ENCODE measurements at places on chromosomes 4 and X.

GRCh38 chrX:68462197-68462596 lies 28.9 kb upstream of the OPHN1 start:
- no peak overlapping the region for H3K4me3 ChIP-seq
- H3K36me3 ChIP-seq: no peaks in the 10 kb centered on the region
- H3K27me3 ChIP-seq: no peaks in the 10 kb centered on the region
- H3K4me1 ChIP-seq: no peaks in the 10 kb centered on the region
- no peak for DNase-seq

DNA sequence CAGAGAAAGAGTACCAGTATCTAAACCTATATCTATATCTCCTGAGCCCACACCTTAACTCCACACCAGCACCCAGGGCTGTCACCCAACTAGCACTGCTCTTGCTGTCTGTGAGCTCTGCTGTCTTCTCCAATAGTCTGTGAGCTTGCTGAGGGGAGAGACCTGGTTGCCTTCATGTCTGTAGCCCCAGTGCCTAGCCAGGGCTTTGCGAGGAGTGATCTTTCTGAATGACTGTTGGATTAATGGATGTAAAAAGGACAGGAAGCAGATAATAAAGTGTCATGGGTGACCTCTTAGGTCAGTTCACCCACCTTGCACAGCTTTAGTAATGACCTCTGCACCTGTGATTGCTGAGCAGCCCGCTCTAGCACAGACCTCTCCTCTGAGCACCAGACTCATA lies 30.5 kb downstream of the CNGA2 start:
- no peak overlapping the region for H3K4me3 ChIP-seq
- H3K4me1 ChIP-seq: no peaks in the 10 kb centered on the region
- DNase-seq: no peak
- peaks cover 17% of the 10 kb centered on the region for H3K27me3 ChIP-seq

GRCh38 chrX:69124108-69124507 lies 41.1 kb downstream of the PJA1 start:
- no peaks in the 10 kb centered on the region for H3K36me3 ChIP-seq
- H3K27me3 ChIP-seq: peaks cover 20% of the 10 kb centered on the region
- H3K27ac ChIP-seq: no peak overlapping the region
- DNase-seq: no peak
- H3K4me3 ChIP-seq: no peak overlapping the region

DNA sequence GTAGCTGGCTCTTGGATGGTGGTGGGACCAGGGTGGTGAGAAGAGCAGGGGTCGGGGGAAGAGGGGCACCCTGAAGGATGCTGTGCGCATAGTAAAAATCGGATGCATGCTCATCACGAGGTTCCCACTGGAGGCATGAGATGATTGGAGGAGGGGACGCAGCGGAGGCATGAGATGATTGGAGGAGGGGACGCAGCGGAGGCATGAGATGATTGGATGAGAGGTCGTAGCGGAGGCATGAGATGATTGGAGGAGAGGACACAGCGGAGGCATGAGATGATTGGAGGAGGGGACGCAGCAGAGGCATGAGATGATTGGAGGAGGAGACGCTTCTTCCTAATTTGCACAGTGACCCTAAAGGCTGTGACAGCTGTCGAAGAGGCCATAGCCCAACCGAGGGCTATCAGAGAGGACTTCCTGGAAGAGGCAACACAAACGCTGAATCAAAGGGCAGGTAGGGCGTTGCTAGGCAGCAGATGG lies 106.7 kb downstream of the ADRA2C start:
- no peaks in the 10 kb centered on the region for H3K36me3 ChIP-seq
- peaks cover 11% of the 10 kb centered on the region for H3K4me1 ChIP-seq
- no peak overlapping the region for H3K27ac ChIP-seq
- peaks cover 65% of the 10 kb centered on the region for H3K27me3 ChIP-seq
- H3K4me3 ChIP-seq: no peak overlapping the region

- no peak overlapping the region for H3K27ac ChIP-seq
- no peak for DNase-seq
- no peaks in the 10 kb centered on the region for H3K4me1 ChIP-seq
- H3K27me3 ChIP-seq: no peaks in the 10 kb centered on the region
- no peaks in the 10 kb centered on the region for H3K36me3 ChIP-seq
These were observed 32.7 kb upstream of the CASK start for GRCh38 chrX:41956027-41956426.

GRCh38 chr4:20428436-20429160 lies 176.9 kb downstream of the SLIT2 start:
- H3K27me3 ChIP-seq: peaks cover 9% of the 10 kb centered on the region
- no peak for DNase-seq

- no peak overlapping the region for H3K27ac ChIP-seq
- no peaks in the 10 kb centered on the region for H3K4me1 ChIP-seq
- peaks cover 3% of the 10 kb centered on the region for H3K36me3 ChIP-seq
These were observed 100.0 kb downstream of the SLC2A9 start for GRCh38 chr4:9921326-9921725.

- no peaks in the 10 kb centered on the region for H3K36me3 ChIP-seq
- H3K4me3 ChIP-seq: no peak overlapping the region
- no peak overlapping the region for H3K27ac ChIP-seq
- DNase-seq: no peak
These were observed 157.6 kb downstream of the ZNF518B start for GRCh38 chr4:10299601-10300000.

DNA sequence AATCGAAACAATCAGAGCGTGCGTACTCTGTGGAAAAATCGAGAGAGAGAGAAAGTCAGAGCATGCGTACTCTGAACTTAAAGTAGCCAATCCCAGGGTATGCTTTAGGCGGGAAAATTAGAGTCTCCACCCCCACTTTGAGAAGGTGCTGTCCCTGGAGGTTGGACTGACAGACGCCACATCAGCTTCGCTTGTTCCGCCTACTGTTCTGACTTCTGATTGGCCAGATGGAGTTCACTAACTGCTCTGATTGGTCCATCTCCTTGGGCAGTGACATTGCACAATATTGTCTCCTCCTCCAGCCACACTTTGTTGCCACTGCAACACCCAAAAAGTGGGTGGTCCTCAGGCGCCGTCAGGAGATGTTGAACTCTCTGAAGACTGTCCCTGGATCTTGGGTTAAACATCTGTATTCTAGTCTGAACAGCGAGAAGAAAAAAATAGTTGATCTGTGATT lies at the start of gene SSX5:
Gene SSX5 (minus strand): TSS at position 51 of the 457 bp plus-strand sequence. CDS start 1,437 bp downstream, outside the sequence.
- H3K27me3 ChIP-seq: peaks cover 7% of the 10 kb centered on the region
- H3K4me1 ChIP-seq: no peaks in the 10 kb centered on the region
- DNase-seq: no peak
- H3K4me3 ChIP-seq: no peak within 1 kb of the TSS

DNA sequence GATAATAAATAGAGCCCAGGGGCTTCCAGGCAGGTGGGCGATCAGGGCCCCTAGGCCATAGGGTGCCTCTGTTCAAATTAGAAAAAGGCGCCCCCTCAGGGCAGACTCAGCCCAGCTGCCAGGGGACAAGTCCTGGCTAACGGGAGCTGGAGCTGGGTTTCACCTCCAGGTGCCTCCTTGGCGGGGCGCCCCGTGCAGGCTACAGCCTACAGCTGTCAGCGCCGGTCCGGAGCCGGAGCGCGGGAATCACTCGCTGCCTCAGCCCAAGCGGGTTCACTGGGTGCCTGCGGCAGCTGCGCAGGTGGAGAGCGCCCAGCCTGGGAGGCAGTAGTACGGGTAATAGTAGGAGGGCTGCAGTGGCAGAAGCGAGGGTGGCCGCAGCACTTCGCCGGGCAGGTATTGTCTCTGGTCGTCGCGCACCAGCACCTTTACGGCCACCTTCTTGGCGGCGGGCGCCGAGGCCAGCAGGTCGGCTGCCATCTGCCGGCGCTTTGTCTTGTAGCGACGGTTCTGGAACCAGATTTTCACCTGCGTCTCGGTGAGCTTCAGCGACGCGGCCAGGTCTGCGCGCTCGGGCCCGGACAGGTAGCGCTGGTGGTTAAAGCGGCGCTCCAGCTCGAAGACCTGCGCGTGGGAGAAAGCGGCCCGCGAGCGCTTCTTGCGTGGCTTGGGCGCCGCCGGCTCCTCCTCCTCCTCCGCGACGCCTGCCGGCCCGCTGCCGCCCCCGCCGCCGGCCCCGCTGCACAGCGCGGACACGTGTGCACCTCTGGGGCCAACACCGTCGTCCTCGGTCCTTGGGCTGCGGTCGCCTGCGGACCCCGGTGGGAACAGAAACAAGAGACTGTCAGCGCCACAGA lies 2.4 kb downstream of the NKX3-2 start:
- no peak overlapping the region for H3K27ac ChIP-seq
- peaks cover 28% of the 10 kb centered on the region for H3K36me3 ChIP-seq
- no peak for DNase-seq

DNA sequence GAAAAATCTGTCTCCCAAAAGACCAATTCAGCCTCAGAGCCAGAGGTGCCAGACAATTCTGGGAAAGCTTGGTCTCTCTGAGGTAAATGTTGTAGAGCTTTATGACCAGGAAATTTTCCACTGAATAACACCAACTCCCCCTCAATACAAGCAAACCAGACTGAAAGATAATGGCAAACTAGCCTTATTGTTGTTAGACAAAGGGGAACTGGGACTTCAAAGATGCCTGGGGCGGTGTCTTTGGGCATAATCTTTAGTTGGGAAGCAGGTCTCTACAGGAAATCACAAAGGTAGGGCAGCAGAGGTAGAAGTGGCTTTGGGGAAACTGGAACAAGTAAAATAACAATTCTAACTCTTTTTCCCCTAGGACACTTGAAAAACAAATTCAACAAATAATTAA lies 12.0 kb downstream of the COL4A6 start:
- H3K36me3 ChIP-seq: no peaks in the 10 kb centered on the region
- H3K4me1 ChIP-seq: no peaks in the 10 kb centered on the region
- H3K27me3 ChIP-seq: no peaks in the 10 kb centered on the region
- no peak for DNase-seq
- no peak overlapping the region for H3K4me3 ChIP-seq

GRCh38 chr4:48906206-48907173 lies at the start of gene OCIAD2:
OCIAD2 (minus strand) TSS chr4:48906774; CDS start chr4:48904549, 2,225 bp downstream.
- peaks cover 25% of the 10 kb centered on the region for H3K4me1 ChIP-seq
- no peaks in the 10 kb centered on the region for H3K27me3 ChIP-seq
- peak within 1 kb of the TSS; percentile 99 for H3K27ac ChIP-seq
- H3K36me3 ChIP-seq: peaks cover 11% of the 10 kb centered on the region
- H3K4me3 ChIP-seq: peak within 1 kb of the TSS; percentile 93

DNA sequence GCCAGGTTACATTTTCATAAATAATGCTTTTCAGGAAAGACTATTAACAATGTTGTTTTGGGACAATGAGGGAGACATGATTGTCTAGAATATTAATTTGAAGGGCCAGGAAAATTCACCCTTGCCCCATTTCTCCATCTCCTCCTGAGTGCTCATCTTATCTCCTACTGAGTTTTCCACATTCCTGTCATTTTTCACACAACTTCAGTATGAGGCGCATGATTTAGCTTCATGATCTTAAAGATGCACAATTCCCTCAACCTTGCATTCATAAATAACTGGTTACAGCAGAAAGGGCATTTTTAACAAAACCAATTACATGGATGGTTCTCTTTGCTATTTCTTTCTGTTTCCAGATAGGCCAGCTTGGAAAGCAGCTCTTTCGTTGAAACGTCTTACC lies 1699.2 kb upstream of the IGFBP7 start:
- no peaks in the 10 kb centered on the region for H3K36me3 ChIP-seq
- H3K4me1 ChIP-seq: no peaks in the 10 kb centered on the region
- H3K27me3 ChIP-seq: no peaks in the 10 kb centered on the region
- DNase-seq: no peak
- H3K27ac ChIP-seq: no peak overlapping the region

DNA sequence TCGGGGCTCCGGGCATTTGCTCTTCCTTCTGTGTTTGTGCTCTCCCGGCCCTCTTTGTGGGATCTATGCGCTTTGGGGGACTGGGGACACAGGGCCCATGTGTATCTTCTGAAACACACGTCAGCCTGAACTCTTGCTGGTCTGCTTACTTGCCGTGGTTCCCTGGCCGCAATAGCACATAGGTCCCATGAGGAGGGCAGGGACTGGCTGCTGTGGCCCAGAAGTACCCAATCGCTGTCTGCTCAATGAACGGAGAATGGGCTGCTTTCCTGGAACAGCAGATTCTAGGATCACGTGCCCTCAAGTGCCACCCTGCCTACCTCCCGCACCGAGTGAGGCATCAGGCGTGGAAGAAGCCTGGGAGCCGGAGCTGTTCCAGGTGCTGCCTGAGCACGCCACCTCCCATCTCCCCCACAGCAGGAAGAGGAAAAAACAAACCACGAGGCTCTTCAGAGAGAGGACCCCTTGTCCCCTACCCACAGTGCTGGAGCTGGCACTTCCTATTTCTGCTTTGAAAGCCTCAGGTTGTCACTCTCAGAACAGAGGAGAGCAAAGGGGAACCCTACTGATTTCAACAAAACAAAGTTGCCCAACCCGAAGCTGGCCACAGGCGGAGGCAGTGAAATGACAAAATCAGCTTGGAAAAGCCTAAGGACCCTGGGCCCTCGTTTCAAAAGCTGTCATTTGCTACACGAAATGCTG lies 3.8 kb downstream of the G6PD start:
- peaks cover 22% of the 10 kb centered on the region for H3K4me1 ChIP-seq
- H3K36me3 ChIP-seq: peaks cover 46% of the 10 kb centered on the region

DNA sequence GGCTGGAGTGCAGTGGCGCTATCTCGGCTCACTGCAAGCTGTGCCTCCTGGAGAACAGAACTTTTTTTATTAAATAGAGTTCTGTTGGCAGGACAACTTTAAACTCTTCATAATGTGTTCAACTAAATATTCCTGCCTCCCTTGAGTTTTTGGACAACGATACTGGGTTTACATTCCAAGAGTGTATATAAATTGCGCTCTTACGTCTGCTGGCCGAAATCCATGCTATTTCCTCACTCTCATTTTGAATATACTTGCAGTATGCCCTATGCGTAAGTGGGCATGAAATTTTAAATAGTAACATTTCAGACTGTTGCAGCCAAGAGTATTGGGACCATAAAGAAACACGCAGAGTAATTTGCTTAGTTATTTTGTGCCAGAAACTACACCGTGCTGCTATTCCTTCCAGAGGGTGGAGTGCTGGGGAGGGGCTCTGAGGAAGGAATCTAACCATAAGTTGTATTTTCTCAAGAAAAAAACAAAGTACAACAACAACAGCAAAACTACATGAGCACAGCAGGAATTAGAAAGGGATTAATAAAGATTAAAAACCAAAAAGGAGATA lies 480.0 kb downstream of the NLGN4X start:
- peaks cover 3% of the 10 kb centered on the region for H3K36me3 ChIP-seq
- H3K4me1 ChIP-seq: no peaks in the 10 kb centered on the region
- no peak for DNase-seq
- no peak overlapping the region for H3K4me3 ChIP-seq
- H3K27me3 ChIP-seq: no peaks in the 10 kb centered on the region

GRCh38 chr4:56640621-56641493 lies 40.2 kb downstream of the HOPX start:
- H3K36me3 ChIP-seq: no peaks in the 10 kb centered on the region
- DNase-seq: no peak
- H3K4me3 ChIP-seq: peak overlapping the region; percentile 35
- H3K4me1 ChIP-seq: peaks cover 11% of the 10 kb centered on the region
- no peak overlapping the region for H3K27ac ChIP-seq

DNA sequence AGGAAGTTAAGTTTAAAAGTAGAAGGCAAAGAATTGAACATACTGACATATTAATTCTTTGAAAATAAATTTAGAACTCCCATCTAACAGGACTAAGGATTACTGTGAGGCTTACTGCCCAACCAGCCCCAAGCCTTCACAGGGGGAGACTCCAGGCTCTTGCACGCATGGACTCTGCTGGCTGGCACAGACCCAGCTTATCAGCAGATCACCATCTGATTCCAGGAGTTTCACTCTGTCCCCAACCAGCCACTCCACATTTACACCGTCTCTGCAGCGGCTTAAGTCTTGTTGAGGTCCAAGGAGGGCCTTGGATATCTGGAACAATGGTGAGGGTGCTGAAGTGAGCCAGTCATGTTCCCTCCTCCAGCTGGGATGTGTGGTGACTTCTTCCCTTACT lies 16.4 kb upstream of the OTUD4 start:
- H3K4me1 ChIP-seq: no peaks in the 10 kb centered on the region
- peaks cover 35% of the 10 kb centered on the region for H3K27me3 ChIP-seq
- H3K36me3 ChIP-seq: peaks cover 3% of the 10 kb centered on the region
- DNase-seq: no peak
- H3K4me3 ChIP-seq: no peak overlapping the region
